ENCODE measurements at places on chromosomes 3 and 15.
A peak's percentile ranks its signal among the peaks of the same experiment; 100 is the strongest.

DNA sequence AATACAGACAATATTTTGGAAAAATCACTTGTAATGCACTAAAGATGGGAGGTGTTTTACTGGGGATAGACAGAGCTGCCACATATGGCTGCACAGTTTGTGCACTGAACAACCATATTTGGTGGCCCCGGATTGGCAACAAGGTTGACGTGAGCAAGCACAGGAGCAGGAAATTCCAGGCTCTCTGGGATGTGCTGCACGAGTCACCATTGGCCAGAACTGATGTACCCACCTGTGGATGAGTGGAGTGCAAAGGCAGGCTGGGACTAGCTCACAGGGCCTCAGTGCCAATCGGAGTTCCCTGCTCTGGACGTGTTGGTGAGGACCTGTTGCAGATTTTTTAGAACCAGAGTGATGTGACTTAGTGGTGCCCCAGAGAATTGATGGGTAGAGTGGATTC, 42.0 kb upstream of the SCAANT1 start:
- H3K4me3 ChIP-seq, result no peak overlapping the region
- no peak for DNase-seq
- no peak overlapping the region for H3K27ac ChIP-seq
- H3K27me3 ChIP-seq, result no peaks in the 10 kb centered on the region
- peaks cover 17% of the 10 kb centered on the region for H3K4me1 ChIP-seq

DNA sequence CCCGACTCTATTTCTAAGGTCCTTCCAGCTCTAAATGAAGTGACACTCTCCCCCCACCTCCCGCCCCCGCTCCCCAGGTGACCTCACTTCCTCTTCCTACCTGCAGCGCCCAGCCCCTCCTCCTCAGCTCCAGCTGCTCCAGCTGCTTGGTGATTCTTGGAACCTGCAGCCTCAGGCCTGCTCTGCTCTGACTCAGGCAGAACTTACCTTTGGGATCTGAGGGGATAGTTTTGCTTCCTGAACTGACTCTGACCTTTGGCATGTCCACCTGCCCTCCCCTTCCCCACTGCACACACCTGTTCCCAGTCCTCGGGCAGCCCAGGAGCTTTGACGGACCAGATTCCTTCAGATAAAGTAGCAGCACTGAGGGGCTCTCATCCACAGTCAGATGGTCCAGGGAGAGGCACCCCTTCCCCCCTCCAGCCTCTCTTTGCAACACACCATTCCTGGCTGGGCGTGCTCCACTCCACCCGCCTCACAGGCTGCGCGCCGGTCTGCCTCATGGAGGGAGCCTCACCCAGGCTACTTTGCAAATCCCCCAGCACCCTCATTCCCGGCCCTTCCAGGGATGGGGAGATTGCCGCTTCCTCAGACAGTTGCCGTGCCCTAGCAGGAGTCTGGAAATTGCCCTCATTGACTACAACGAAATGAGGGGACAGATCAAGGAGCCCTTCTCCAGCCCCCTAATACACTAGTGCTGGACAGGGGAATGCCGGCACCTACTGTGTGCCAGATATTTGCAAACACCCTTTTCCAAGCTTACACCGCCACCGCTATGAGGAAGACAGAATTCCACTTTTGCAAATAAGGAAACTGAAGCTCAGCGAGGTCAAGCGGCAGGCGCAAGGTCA, 692 bp upstream of the C15orf39 start:
- peaks cover 10% of the 10 kb centered on the region for H3K4me1 ChIP-seq
- H3K27ac ChIP-seq, result peak overlapping the region; percentile 83
- H3K4me3 ChIP-seq, result peak overlapping the region; percentile 63
- DNase-seq, result peak; percentile 55

DNA sequence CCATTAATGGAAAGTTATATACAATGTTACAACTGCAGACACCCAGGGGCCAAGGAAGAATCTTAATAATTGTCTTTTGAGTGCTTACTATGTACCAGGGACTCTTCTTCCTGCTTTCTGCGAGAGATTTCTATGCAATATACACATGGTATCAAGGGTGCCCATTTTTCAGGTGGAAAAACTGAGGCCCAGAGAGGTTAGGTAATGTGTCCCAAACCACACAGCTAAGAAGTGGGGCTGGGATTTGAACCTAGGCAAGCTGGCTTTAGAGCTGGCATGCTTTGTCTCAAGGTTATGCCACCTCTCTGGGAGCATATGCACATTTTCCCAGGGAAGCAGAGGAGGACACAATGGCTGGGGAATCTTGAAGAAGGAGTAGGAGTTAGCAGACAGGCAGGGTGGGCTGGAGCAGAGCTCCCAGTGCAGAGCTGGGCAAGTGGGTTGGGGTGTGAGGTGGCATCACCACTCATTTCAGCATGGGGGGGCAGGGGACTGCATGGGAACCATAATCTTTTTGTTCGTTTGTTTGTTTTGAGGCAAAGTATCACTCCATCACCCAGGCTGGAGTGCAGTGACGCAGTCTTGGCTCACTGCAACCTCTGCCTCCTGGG, 339.8 kb upstream of the LRRFIP2 start:
- no peak overlapping the region for H3K4me3 ChIP-seq
- H3K4me1 ChIP-seq, result peaks cover 4% of the 10 kb centered on the region
- H3K27me3 ChIP-seq, result no peaks in the 10 kb centered on the region
- DNase-seq, result no peak
- H3K36me3 ChIP-seq, result peaks cover 36% of the 10 kb centered on the region

DNA sequence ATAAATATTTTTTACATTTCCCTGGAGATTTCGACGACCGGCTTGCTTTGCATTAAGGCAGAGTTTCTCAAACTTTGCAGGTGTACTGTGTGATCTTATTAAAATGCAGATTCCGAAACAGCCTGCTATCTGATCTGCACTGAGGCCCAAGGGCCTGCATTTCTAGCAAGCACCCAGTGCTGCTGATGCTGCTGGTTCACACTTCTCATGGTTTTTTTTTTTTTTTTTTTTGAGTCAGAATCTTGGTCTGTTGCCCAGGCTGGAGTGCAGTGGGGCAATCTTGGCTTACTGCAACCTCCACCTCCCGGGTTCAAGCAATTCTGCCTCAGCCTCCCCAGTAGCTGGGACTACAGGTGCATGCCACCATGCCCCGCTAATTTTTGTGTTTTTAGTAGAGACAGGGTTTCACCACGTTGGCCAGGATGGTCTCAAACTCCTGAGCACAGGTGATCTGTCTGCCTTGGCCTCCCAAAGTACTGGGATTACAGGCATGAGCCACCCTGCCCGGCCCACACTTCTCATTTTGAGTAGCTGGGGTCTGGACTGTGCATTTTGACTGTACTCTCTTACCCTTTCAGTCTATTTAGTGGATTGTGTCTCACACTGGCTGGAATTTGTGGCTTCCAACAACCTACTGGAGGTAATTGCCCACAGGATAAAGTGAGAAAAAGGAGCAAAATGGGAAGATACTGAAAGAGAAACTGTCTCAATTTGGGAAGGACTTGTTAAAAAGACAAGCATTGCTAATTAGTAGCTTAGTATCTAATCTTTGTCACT, 94.1 kb downstream of the ITPR1 start:
- H3K27me3 ChIP-seq, result no peaks in the 10 kb centered on the region
- H3K36me3 ChIP-seq, result no peaks in the 10 kb centered on the region
- H3K4me1 ChIP-seq, result peaks cover 6% of the 10 kb centered on the region
- H3K4me3 ChIP-seq, result no peak overlapping the region
- DNase-seq, result no peak

DNA sequence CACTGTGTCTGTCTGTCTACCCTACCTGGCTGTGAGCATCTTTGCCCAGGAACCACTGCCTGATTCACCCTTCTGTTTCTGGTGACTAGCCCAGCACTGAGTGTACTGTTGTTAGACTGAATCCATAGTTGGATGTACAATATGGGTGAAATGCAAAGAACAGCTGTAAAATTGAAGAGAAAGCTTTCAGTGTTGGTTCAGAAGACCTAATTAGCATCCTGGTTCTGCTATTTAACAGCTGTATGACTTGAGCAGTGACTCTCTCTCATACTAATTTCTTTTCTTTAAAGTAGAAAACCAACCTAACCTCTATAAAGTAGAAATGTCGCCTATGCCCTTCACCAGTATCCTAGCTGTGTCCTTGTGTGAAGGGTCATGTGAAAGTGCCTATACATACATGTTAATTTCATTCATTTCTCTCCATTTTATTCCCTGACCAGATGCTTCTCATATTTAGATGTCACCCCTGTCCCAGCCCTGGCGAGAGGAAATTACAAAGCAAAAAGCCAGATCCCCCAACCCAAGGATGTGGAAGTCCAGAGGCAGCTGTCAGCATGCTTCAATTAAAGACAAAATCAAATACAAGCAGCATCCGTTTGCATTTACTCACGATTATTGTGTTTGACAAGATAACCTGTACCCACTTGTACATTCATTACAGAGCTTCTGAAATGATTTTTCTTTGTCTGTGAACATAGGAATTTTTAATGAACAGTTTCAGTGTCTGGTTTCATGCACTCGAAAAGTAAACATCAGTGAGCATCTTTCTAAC, 305.7 kb upstream of the ICE2 start:
- no peaks in the 10 kb centered on the region for H3K36me3 ChIP-seq
- H3K27me3 ChIP-seq, result no peaks in the 10 kb centered on the region
- no peak for DNase-seq
- H3K27ac ChIP-seq, result no peak overlapping the region
